ENCODE measurements at places on chromosomes 3 and 15. TPM values are rescaled to one million over a fixed set of nuclear protein-coding genes. Genes with fewer than 3 reads are reported as not detected.

DNA sequence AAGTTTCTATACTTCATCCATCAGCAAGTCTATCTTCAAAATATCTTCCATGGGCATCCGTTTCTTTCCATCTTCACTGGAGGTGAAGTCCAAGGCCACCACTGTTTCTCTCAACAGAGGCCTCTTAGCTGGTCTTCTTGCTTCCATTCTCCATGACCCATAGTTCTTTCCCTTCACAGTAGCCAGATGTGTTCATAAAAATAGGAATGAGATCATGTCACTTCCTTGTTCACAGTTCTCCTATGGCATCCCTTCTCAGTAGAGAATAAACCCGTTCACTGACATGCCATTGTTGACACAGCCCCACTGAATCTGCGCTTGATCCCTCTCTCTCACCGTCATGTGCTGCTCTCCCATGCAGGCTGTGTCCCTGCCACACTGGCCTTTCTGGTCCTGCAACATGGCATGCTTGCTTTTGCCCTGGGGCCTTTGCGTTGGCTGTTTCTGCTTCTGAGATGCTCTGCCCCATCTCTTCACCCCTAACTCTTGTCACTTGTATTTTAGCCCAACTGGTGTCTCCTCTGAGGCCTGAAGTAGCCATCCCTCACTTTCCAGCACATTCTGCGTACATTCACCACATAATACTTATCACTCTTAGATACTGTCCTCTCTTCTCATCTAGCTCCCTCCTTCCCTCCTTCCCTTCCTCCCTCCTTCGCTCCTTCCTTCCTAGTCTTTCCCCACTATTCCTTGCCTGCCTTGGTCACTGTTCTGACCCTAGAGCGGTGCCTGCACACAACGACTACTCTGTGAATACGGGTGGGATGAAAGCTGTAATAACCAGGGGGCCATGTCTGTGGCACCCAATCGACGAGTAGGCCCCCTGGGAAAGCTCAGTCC lies 42.0 kb downstream of the STARD5 start:
- H3K27me3 ChIP-seq: no peaks in the 10 kb centered on the region
- no peak for DNase-seq
- H3K36me3 ChIP-seq: no peaks in the 10 kb centered on the region
- no peak overlapping the region for H3K27ac ChIP-seq
- H3K4me3 ChIP-seq: no peak overlapping the region
- no peaks in the 10 kb centered on the region for H3K4me1 ChIP-seq

GRCh38 chr15:50778086-50778485 lies 12.6 kb upstream of the SPPL2A start:
- no peaks in the 10 kb centered on the region for H3K27me3 ChIP-seq
- no peak overlapping the region for H3K4me3 ChIP-seq
- peaks cover 20% of the 10 kb centered on the region for H3K4me1 ChIP-seq
- DNase-seq: no peak

- no peak overlapping the region for H3K27ac ChIP-seq
- no peaks in the 10 kb centered on the region for H3K4me1 ChIP-seq
- H3K27me3 ChIP-seq: peaks cover 3% of the 10 kb centered on the region
- no peak overlapping the region for H3K4me3 ChIP-seq
- H3K36me3 ChIP-seq: no peaks in the 10 kb centered on the region
Measured at GRCh38 chr3:41679374-41679773, 282.5 kb downstream of the ULK4 start.

DNA sequence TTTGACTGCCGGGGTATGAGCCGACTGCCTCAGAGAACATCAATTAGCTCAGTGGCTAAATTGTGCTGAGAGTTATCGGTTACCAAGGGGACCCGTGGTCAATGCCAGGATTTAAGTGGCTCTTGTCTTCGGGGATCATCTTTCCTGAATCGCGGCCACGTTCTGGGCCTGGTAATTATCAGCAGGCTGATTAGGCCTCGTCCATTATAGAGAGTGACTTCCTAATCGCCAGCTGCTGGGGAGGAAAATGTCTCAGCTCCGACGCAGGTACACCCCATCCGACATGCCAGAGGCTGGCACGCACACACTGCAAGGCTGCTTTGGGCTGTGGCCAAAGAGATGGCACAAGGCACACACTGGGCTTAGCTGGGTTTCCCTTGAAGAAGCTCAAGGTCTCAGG lies 10.6 kb downstream of the TRH start:
- peaks cover 9% of the 10 kb centered on the region for H3K27me3 ChIP-seq
- no peaks in the 10 kb centered on the region for H3K36me3 ChIP-seq
- H3K4me1 ChIP-seq: no peaks in the 10 kb centered on the region
- DNase-seq: no peak

DNA sequence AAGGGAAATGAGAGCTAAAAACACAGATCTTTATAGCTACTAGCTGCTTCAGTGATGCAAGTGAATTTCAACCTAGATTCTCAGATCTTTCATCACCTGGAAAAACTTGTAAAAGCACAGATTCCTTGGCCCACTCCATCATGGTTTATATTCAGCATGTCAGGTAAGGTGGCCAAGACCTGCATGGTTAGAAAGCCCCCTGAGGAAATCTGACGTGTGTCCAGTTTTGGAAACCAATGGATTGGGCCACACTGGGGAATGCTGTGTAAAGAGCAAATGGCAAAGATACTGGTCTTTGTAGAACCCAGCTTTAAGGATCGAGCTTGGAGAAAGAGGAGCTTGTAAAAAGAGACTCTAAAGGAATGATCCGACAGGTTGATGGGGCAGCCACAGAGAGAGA lies 397.0 kb upstream of the ARRDC4 start:
- no peaks in the 10 kb centered on the region for H3K27me3 ChIP-seq
- no peak for DNase-seq
- H3K36me3 ChIP-seq: no peaks in the 10 kb centered on the region
- H3K4me3 ChIP-seq: no peak overlapping the region
- no peaks in the 10 kb centered on the region for H3K4me1 ChIP-seq
- H3K27ac ChIP-seq: no peak overlapping the region

GRCh38 chr15:31930967-31931366 lies 99.3 kb upstream of the CHRNA7 start:
- no peak for DNase-seq
- no peaks in the 10 kb centered on the region for H3K36me3 ChIP-seq
- H3K27me3 ChIP-seq: no peaks in the 10 kb centered on the region
- no peak overlapping the region for H3K4me3 ChIP-seq
- H3K27ac ChIP-seq: no peak overlapping the region

DNA sequence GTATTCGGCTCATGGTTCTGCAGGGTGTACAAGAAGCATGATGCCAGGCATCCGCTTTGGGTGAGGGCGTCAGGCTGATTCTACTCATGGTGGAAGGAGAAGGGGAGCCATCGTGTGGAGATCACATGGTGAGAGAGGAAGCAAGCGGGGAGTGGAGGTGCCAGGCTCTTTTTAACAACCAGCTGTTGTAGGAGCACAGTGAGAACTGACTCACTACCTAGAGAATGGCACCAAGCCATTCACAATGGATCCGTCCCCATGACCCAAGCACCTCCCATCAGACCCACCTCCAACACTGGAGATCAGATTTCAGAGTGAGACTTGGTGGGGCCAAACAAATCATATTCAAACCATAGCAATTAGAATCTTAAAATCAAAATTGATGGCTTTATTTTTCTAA lies 259.8 kb upstream of the CTDSPL start:
- no peaks in the 10 kb centered on the region for H3K27me3 ChIP-seq
- H3K4me3 ChIP-seq: no peak overlapping the region
- no peak for DNase-seq
- H3K27ac ChIP-seq: no peak overlapping the region

DNA sequence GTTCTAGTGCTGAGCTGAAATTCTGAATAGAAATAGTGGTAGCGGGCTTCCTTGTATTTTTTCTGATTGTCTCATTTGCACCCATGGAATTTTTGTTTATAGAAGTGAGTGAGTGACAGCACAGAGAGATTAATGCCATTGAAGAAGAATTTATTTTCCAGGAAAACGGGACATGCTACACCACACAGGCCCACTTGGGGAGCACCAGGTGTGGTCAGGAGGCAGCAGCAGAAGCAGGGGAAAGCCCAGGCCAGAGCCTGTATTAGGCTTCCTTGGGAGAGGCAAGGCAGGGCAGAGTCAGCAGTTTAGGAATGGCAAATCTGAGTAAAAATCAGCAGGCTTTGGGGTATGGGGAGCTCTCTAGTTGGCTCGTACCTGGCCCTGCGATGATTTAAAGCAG lies 88.4 kb upstream of the ATP11B start:
- no peaks in the 10 kb centered on the region for H3K4me1 ChIP-seq
- H3K4me3 ChIP-seq: no peak overlapping the region
- DNase-seq: no peak
- no peaks in the 10 kb centered on the region for H3K36me3 ChIP-seq

DNA sequence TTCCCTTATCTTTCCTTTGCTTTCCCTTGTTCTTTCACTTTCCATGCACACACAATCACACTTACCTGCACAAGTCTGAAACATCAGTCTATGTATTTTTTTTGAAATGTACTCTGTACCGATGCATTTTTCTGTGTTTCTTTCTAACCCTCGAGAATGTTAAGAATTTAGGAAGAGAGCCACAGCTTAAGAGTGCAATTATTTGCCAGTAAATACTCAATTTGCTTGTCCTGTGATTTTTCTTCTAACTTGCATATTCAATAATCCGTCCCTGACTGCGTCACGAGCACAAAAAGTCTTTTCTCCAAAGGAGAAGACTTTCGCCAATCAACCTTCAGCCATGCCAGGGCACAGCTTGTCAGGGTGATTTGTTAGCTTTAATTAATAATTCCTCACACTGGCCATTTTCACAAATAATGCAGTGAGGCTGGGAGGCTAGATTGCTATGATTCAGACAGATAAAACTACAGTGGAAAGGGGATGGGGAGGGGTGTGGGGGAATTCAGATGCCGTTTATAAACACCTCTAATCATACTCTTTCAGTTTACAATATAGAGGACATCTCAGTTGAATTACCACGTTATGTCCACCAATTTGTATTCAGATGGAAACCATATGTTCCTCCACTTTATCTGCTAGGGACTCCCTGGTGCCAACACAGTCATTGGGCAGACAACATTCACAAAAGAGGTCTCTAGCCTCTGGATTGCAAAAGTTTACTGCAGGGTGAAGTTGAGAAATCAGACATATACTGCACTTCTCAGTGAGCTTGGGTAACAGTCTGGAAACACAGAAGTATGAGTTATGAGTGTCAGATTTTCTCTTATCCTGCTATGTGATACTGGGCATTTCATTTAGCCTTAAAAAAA lies 388.0 kb downstream of the ZBTB20 start:
- peak overlapping the region; percentile 21 for H3K27ac ChIP-seq
- H3K27me3 ChIP-seq: no peaks in the 10 kb centered on the region
- peak overlapping the region; percentile 56 for H3K4me3 ChIP-seq
- DNase-seq: no peak
- no peaks in the 10 kb centered on the region for H3K36me3 ChIP-seq
- H3K4me1 ChIP-seq: peaks cover 27% of the 10 kb centered on the region

GRCh38 chr3:117843356-117843755 lies 1133.8 kb downstream of the TUSC7 start:
- H3K4me3 ChIP-seq: no peak overlapping the region
- H3K4me1 ChIP-seq: no peaks in the 10 kb centered on the region
- H3K27ac ChIP-seq: no peak overlapping the region
- no peaks in the 10 kb centered on the region for H3K27me3 ChIP-seq
- no peak for DNase-seq

GRCh38 chr3:39757307-39757706 lies 52.1 kb upstream of the MYRIP start:
- H3K27me3 ChIP-seq: no peaks in the 10 kb centered on the region
- no peak for DNase-seq
- no peaks in the 10 kb centered on the region for H3K4me1 ChIP-seq
- H3K27ac ChIP-seq: no peak overlapping the region

DNA sequence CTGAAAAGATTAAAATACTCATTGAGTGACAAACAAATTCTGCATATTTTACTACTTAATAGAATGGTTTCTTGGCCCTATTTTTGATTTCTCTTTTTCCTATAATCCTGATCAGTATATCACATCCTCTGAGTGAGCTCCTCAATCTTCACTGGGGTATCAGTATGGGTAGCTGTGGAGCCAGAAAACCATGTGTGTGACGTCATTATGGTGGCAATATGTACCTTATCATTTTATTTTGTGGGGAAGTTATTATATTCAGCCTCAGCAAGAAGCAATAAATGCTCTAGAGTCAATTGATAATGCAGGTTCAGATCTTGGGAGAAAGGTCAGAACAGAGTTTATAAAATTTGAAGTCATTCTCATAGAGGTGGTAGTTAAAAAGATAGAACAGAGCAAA lies 1135.7 kb upstream of the CADM2 start:
- H3K27me3 ChIP-seq: no peaks in the 10 kb centered on the region
- H3K4me3 ChIP-seq: no peak overlapping the region

- no peak for DNase-seq
- no peaks in the 10 kb centered on the region for H3K36me3 ChIP-seq
- no peak overlapping the region for H3K4me3 ChIP-seq
- H3K4me1 ChIP-seq: peaks cover 6% of the 10 kb centered on the region
- H3K27me3 ChIP-seq: no peaks in the 10 kb centered on the region
- no peak overlapping the region for H3K27ac ChIP-seq
Measured at GRCh38 chr3:24523988-24524727, 29.5 kb upstream of the THRB start.

DNA sequence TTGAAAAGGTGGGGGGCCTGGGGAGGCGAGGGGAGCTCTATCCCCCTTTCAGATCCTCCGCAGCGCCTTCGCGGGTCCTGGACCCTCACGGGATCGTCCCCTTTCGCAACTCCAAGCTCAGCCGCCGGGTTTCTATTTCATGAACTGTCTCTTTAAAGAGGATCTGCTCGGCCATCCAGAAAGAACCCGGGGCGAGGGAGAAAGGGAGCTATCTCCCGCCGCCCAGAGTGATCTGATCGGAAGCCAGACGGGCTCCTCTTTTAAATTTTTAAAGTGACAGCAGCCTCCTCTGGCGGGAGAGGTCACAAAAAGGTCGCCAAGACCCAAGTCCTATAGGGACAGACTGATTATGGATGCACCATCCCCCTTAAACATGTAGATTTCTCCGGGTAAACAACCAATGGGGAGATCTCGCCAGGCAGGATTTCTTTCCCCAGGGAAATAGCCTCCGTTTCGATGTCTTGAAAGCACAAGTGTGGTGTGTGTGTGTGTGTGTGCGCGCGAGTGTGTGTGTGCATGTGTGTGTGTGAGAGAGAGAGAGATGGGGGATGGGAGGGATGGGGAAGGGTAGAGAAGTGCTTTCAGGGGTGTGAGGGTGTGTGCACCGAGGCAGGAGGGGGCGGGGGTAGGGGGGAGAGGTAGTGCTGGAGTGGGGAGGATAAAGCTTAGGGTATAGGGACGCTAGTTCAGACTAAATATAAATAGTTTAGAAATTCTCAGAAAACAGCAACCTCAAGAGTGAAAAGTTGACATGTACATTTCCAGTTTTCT lies 516.1 kb downstream of the MECOM start:
- no peaks in the 10 kb centered on the region for H3K36me3 ChIP-seq
- peak overlapping the region; percentile 67 for H3K4me3 ChIP-seq
- peaks cover 12% of the 10 kb centered on the region for H3K27me3 ChIP-seq

GPR171 gene
- total RNA-seq: 0.13 TPM

IL12A gene
- 0.40 TPM for total RNA-seq

ACAP2 gene
- 11.2 TPM for total RNA-seq

SLC6A11 gene
- not detected for total RNA-seq

RMDN3 gene
- total RNA-seq: 17.1 TPM

FGD5 gene
- 10.6 TPM for total RNA-seq

CACNA2D3 gene
- total RNA-seq: 13.5 TPM
